ENCODE measurements at places on chromosomes 11 and 22.

- DNase-seq, result no peak
Measured at GRCh38 chr11:10518891-10519290, 22.1 kb downstream of the RNF141 start.

- no peak for DNase-seq
Measured at GRCh38 chr22:46602025-46602424, 18.2 kb upstream of the GRAMD4 start.

GRCh38 chr11:67317888-67318555 is 14.7 kb downstream of the SSH3 start:
- no peak for DNase-seq

- no peak for DNase-seq
Measured at GRCh38 chr11:47391077-47391583, 12.8 kb upstream of the SPI1 start.

GRCh38 chr11:64585150-64585549 is 5.9 kb upstream of the SLC22A12 start:
- no peak for DNase-seq

DNA sequence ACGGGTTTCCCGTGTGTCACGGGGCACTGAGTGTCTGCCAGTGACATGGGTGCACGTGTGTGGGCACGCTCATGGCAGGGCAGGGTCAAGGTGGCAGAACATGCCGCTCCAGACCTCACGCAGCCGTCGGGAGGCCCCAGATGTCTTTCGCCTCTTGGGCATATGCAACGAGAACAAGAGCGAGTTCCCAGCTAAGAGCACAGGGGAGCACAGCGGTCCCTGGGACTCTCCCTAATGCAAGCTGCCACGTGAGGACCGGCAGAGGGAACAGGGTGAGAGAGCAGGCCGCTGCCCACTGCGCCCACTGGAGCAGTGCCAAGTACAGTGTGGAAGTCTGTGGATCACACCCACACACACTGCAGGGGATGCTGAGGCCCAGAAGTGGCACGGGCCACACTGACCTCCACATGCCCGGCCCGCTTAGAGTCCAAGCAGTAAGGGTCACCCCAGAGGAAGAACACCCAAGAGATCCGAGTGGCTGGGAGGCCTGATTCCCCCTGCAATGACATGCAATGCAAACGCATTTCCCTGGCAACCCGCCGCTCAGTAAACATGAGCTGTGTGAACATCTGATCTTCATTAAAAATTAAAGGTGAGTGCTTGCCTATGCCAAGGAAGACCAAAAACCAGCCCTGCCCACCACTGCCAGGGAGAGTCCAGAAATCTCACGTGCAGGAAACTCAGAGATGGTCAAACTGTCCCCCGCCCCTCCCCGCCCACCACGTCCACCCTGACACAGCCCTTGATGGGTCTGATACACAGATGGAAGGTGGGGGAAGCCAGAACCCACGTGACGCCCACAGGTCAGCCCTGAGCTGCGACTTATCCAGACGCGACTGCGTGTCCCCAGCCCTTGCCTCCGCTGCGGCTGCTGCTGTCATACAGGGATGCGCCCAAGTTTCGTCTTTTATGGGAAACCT is 11.7 kb downstream of the CERK start:
- peak; percentile 61 for DNase-seq

GRCh38 chr22:37484480-37485394 is 1.4 kb downstream of the MFNG start:
- DNase-seq, result no peak

GRCh38 chr11:48170241-48171233 is 46.1 kb upstream of the OR4B1 start:
- DNase-seq, result no peak

GRCh38 chr11:117457031-117457785 is 129.6 kb downstream of the CEP164 start:
- DNase-seq, result peak; percentile 54

DNA sequence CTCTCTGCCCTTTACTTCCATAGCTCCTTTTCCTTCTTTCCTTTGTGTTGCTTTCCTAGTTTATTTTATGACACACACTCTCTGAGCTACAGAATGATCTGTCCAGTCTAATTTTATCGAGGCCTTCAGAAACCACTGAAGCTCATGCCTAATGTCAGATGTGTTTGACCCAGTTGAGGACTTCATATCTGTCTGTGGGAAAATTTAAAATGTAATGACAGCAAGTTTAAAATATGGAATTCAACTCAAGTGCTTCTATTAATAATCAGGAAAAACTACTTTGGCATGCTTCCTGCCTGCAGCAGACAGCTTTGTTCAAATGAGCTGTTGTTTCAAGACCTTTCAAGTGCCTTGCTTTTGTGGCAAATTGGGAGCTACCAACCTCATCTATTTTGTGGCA is 261.8 kb upstream of the MTNR1B start:
- no peak for DNase-seq

- DNase-seq, result peak; percentile 91
Measured at GRCh38 chr11:72722050-72722748, 30.0 kb downstream of the ARAP1 start.

- DNase-seq, result no peak
Measured at GRCh38 chr11:6925636-6926207, 504 bp upstream of the ZNF215 start.

- DNase-seq, result no peak
Measured at GRCh38 chr11:2573240-2574042, 126.4 kb downstream of the KCNQ1OT1 start.

GRCh38 chr11:65436412-65437032 is 13.9 kb downstream of the NEAT1 start:
- no peak for DNase-seq

DNA sequence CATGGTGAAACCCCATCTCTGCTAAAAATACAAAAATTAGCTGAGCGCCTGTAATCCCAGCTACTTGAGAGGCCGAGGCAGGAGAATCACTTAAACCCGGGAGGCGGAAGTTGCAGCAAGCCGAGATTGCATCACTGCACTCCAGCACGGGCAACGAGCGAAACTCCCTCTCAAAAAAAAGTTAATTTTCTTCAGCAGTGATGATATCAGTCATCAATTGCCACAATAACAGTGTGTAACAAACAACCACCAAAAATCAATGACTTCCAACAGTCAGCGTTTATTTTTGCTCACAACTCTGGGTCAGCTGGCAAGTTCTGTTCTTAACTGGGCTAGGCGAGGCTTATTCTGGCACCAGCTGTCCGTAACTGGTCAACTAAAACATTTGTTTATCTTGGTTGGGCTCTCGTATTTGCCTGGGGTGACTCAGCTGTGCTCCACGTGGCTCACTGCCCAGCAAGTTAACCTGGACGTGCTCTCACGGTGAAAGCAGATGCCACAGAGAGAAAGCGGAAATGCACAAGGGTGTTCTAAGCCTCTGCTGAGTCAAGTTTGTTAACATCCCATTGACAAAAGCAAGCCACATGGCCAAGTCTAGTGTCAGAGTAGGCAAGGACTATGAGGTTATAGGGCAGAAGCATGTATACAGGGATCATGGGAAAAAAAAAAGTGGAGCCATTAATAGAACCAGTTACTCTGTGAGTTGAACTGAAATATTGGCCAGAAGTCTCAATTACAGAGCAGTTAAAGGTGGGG is 52.1 kb downstream of the LHFPL7 start:
- no peak for DNase-seq

- no peak for DNase-seq
Measured at GRCh38 chr11:130600616-130601015, 152.2 kb downstream of the ADAMTS15 start.

DNA sequence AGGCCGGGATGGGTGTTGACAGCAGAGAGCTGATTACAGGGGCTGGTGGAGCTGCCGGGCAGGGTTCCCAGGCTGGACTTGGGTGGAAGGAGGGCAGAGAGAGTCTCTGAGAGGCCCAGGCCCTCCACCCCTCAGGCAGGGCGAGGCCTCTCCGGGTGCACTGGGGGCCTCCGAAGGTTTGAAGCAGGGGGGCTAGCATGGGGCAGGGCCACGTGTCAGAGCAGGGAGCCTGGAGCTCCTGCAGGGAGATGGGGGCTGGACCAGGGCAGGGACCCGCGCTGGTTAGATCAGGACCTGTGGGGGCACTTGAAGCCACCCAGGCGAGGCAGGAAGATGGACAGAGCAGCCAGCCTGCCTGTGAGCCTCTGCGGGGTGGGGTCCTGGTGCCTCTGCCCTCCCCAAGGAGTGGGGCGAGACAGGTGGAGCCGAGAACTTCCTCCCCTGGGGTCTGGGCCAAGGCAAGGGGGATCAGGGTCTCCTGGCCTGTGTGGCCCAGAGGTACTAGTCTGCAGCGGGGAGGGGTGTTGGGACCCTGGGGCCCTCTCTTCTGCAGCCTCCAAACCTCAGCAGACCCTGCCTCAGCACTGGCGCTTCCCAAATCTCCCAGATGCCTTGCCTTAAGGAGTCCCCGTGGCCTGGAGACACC is 911 bp downstream of the PANX2 start:
- no peak for DNase-seq

GRCh38 chr11:73381589-73381988 is 5.4 kb downstream of the RELT start:
- no peak for DNase-seq

DNA sequence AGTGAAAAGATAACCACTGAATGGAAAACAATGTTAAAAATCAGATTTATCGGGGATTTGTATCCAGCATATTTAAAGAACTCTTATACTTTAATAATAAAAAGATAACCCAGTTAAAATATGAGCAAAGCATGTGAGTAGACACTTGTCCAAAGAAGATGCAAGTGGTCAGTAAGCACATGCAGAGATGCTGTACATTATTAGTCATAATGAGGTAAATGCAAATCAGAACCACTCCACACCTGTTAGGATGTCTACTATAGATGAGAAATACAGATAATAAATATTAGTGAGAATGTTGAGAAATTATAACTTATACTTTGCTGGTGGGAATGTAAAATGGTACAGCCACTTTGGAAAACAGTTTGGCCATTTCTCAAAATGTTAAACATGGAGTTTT is 28.0 kb downstream of the QSER1 start:
- no peak for DNase-seq

DNA sequence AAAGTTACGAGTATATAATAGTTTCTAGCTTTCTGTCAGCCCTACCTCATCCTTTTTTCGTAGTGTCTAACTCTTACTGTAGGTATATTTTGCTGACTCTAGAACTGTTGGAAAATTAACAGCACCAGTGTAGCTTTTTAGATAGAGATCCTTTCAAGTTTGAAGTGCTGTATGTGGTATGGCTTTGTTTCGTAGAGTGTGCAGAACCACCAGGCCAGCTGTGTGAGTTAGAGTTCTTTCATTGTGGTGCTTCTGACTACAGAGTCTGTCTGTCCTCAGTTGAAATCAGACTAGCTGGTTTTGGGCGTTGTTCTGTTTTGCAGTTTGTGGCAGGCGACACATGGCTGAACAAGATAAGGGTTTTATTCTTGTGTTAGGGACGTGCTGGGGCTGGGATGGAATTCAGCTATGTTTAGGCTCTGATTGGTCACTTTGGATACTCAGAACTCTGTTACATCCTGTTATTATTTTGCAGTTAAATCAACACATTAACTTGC is 3.2 kb downstream of the ARHGEF12 start:
- DNase-seq, result peak; percentile 19

- DNase-seq, result no peak
Measured at GRCh38 chr11:96228473-96228891, 114.5 kb downstream of the MAML2 start.

DNA sequence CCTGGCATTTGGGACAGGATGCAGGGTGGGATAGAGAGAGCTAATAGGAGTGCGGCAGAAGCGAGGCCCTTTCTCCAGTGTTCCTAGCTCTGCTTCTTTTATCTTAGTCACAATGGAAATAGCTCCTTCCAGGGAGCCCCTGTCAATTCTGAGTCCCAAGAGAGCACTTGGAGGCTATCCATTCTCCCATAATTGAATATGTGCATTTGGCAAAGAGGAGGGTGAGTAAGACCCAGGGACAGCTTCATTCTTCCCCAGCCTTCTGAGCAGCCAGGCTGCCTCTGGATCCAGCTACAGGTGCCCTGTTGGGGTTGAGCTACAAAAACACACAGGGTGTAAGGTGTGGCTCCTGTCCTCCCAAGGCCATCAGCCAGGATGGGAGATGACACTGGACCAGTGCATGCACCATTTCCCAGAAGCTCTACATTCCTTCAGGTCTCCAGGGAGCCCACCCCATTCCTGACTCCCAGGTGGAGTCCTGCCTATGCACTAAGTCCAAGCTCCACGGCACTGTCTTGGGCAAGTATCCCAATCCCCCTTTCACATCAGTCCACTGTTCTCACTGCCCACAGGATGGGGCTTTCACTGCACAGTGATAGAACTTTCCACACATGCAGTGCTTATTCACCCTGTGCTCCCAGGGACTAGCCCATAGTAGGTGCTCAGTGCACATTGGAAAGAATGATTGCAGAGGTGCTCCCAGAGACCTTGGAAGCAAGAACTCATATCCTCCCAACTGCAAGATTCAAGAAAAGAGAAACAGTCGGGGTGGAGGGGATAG is 6.2 kb downstream of the MS4A10 start:
- no peak for DNase-seq

DNA sequence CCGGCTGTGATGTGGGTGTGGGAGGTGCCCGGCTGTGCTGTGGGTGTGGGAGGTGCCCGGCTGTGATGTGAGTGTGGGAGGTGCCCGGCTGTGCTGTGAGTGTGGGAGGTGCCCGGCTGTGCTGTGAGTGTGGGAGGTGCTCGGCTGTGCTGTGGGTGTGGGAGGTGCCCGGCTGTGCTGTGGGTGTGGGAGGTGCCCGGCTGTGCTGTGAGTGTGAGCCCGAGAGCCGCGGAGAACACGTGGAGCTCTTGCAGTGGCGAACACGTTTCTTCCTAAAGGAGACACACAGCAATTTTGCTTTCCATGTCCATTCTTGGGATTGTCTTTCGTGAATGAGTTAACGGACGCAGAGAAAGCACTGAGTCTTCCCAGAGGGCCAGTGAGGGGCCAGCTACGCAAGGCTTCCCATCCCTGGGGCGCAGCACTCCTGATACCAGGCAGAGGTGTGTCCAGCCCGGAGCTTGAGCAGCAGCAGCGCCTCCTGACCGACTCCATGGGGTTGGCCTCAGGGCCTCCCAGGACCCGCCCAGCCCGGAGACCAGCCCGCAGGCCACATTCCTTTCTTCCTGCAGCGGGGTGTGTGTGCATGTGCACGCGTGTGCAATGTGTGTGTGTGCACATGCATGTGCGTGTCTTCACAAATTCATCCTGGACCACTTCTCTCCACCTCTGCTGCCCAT is 245.0 kb upstream of the B3GAT1 start:
- peak; percentile 10 for DNase-seq

DNA sequence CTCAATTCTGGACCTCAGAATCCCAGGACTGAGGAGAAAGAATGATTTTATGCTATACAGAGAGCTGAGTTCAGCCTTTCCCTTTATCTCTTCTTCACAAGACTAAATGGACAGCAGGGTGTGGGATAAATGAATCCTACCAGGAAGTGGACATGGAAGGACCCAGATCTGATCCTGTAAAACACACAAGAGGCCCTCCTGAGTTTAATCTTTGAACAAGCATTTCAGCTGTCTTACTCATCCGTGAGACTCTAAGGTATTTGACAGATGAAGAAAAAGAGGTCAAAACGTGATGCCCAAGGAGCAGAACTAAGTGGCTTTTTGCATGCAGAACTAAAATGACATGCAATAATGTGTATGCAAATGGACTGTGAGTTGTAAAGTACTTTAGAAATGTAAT is 511.3 kb downstream of the DLG2 start:
- DNase-seq, result no peak

GRCh38 chr22:19853879-19854777 is 546 bp downstream of the GNB1L start:
- DNase-seq, result no peak

Measured in retina (tissue), 1 donor.